ENCODE measurements at places on chromosomes 4 and X. TPM values are rescaled to one million over a fixed set of nuclear protein-coding genes. Genes with fewer than 3 reads are reported as not detected.

DNA sequence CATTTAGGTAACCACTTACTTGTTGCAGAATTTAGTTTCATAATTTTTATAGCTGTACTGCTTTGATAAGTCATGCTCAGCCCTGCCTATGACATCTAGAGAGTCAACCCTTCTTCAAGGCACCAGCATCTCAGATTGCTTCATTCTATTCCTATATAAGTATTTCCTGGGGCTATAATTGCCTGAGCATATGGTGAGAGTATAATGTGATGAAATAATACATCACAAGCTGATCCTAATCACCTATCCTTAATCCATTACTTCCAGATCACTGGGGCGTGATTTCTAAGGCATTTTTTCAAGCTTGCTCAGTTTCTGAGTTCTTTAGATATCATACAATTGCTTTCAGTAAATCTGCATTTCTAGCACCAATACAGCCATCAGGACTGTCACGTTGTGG is 200.0 kb upstream of the NPY2R start:
- no peak for DNase-seq

- DNase-seq: no peak
Observed at GRCh38 chr4:125116431-125116830, 198.3 kb upstream of the FAT4 start.

DNA sequence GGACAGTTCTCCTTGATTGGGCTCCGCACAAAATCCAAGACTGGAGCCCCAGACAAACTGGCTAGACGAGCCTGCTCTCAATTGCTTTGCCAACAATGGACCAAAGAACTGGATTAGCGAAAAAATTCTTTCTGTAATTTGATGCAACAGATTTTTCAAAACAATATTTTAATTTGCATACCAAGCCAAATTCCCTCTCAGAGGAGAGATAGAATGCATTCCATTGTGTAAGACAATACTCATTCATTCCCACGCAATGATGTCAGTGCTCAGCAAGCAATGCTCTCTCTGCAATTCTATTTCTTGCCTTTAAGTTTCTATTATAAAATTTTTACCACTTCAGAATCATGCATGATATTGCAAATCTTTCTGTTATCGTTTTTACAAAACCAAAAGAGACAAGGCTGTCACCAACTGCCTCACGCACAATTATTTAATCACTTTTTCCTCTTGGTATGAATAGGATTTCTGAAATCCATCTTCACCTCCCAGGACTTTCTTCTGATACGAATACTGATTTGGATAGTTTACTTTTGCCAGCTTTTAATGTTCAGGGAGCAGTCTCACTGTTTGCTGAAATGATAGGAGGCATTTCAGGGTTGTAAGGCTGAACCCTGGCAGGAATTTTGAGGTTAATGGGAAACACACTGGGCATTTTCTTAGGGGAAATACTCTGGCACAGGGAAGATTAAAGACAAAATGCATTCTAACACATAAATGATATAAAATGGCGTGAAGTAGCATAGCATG is 46.1 kb upstream of the HCCS start:
- no peak for DNase-seq

DNA sequence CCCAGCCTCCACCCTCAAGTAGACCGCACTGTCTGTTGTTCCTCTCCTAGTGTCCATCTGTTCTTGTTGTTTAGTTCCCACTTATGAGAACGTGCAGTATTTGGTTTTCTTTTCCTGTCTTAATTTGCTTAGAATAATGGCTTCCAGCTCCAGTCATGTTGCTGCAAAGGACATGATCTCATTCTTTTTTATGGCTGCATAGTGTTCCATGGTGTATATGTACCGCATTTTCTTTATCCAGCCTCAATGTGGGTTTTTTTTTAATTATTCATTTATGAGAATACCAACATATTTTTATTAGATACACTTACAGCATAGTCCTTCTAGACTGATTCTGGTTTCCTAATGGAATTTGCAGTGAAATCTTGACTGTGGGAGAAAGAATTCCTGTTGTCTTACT is 1.3 kb downstream of the VMA21 start:
- DNase-seq: no peak

- DNase-seq: no peak
Observed at GRCh38 chr4:37531151-37531550, 155.0 kb downstream of the RELL1 start.

DNA sequence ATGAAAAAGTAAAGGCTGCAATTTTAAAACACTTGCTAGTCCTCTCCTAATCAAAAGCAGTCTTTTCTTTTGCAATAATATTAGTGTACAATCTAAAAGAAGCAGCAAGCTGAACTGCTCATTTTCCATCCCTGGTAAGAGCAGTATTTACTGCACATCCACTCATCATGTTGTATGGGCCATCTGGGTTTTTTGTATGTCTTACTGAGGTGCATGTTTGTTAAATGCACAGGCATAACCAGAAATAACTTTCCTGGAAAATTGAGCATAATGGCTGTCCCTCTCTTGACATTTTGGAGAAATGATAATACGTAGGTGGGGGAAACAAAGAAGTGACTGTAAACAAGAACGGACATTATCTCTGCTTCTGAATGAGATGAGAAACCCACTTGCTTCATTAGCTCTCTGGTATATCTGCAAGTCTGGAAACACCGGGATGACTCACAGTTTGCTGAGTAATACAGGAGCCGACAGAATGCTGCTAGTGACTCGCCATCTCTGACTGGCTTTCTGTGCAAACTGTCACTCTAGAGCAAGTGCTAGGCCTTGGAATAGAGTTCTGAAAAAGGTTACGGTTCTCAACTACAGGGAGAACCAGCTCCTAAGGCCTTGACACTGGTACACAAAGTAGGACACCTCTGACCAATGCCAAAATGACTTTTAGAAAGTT is 85.7 kb upstream of the MTM1 start:
- DNase-seq: peak; percentile 48

DNA sequence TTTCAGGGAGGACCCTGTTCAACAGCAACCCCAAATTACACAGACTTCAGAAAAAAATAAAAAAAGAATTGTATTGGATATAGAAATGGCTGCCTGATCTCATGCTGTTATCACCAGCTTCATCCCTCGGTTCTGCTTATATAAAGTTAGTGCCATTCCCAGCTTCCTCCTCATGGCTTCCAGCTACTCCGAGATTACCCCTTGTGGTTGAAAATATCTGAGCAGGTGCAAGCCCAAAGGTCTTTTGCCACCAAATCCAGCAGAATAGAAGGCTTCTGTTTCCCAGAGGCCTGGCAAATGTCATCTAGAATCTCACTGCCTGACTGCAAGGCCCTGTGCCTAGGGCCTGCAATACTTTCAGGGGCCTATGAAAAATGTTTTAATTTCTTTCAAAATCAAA is 13.8 kb upstream of the HPGDS start:
- DNase-seq: no peak

GRCh38 chr4:25367004-25367621 is 9.9 kb upstream of the ANAPC4 start:
- DNase-seq: no peak

- no peak for DNase-seq
Observed at GRCh38 chr4:84915396-84915780, 51.1 kb downstream of the WDFY3 start.

DNA sequence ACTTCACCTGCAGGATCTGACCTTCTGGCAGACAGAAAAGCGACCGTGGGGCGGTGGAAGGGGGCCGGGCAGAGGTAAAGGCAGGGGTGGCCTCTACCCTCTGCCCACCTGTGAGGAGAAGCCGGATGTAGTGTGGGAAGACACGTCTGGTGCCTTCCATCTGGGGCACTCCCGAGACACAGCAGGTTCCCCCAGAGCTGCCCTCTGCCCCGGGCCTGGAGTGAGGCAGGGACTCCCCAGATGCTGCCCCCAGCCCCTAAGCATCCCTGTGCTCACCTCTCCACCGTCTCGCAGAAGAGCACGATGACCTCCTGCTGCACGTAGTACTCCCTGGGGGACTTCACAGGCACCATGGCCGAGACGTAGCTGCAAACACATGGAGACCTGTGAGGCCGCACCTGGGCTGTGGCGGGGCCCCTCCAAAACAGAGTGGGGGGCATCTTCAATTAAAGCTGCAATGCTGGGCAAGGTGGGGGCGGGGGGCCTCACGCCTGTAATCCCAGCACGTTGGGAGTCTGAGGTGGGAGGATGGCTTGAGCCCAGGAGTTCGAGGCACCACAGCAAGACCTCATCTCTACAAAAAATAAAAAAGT is 75.3 kb upstream of the MXD4 start:
- DNase-seq: no peak

DNA sequence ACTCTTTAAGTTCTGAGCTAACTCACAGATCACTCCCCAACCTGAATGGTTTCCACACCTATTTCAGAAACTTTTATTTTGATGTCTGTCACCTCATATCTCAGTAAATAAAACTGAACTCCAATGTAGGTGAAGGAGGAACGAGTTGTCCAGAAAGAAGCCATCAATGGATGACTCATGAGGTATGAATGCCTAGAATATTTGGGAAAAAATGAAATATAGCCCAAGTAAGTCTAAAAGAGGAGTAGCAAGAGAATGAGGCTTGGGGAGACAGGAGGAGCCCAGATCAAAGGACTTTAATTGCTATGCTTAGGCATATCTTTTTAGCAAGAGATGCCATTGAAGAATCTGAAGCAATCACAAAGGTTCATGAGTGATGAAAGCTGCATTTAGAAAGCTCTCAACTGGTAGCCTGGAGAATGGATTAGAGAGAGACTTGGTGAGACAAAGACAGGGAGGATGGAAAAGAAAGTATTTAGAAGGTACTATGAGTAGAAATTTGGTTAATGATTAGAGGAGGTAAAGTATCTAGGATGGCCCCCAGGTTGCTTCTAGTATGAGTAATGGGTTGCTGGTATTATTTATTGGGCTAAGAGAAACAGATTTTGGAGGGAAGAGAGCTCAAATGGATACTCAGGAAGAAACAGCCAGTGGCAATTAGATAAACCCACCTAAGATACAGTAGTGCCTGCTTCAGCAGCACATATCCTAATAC is 39.4 kb downstream of the NOCT start:
- DNase-seq: no peak

- no peak for DNase-seq
Observed at GRCh38 chr4:158624889-158625478, 46.7 kb downstream of the C4orf46 start.

DNA sequence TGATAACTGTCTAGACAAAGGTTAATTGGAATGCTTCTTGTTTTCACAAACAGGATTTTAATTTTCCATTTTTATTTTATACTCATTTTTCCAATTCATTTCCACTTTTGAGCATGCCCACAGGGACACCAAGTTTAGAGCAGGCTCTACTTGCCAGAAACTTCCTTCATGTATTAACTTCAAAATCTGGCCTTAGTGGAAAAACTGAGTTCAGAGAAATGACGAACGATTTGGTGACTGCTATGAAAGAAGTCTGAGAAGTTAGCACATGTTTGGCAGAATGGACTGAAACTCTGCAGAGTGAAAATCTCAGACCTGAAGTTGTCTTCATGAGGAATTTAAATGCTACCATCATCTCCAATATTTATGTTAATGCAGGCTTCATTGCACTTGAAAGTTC is 214.1 kb downstream of the THOC2 start:
- DNase-seq: no peak

DNA sequence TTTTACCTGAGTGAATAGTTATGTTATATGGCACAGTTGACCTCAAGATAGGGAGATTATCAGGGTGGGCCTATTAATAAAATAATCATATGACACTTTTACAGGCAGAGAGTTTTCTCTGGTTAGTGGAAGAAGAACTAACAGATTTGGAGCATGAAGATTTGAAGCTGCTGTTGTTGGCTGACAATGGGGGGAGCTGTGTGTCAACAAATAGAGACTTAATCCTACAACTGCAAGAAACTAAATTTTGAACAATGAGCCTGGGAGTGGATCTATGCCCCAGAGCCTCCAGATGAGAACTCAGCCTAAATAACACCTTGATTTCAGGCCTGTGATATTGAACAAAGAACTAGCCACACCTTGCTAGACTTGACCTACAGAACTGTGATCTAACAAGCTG is 7.2 kb upstream of the CCSER1 start:
- peak; percentile 41 for DNase-seq

DNA sequence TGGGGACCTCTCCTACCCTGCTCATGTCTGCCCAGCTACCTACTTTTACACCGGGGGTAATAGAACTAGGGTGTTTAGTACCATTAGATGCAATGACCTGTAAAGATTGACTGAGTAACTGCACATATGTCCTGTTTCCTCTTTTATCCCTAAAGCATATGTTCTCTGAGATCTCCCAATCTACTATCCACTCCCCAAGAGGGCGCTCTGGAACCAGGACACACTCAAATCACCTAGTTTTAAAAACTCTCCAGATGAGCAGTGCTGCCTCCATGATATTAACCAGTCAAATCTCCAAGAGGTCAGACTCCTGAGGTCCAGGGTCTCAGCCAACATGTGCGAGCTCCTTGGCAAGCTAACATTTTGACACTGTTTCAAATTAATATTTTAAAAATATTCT is 87.0 kb upstream of the TSPAN5 start:
- DNase-seq: no peak

- no peak for DNase-seq
Observed at GRCh38 chr4:54999003-54999402, 126.4 kb downstream of the KDR start.

DNA sequence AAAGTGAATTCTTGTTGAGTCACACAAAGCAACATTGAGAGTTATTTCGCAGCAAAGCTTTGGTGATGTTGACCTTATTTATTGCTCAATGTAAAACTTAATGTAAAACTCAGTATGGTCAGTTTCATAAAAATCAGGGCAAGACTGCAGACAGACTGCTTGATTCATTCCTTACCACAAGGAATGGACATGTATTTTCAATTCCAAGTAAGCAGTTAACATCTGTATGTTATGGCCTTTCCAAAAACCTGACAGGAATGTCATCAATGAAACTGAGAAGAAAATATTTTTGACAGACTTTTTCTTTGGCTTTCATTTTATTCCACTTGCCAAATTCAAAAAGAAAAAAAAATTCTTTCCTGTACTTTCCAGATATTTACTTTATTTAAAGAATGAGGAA is 488.3 kb downstream of the ANKRD50 start:
- DNase-seq: no peak

DNA sequence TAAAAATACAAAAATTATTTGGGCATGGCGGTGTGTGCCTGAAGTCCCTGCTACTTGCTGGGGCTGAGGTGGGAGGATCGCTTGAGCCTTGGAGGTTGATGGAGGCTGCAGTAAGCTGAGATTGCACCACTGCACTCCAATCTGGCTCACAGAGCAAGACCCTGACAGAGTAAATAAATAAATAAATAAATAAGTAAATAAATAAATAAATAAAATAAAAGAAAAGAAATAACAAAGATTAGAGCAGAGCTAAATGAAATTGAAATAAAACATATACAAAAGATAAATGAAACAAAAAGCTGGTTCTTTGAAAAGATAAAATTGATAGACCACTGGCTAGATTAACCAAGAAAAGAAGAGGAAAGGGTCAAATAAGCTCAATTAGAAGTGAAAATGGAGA is 43.1 kb downstream of the HPGD start:
- no peak for DNase-seq

- no peak for DNase-seq
Observed at GRCh38 chr4:101347267-101347556, at the start of gene PPP3CA. PPP3CA (minus strand) TSS chr4:101347526.

- DNase-seq: no peak
Observed at GRCh38 chr4:97587912-97588311, 555.4 kb downstream of the STPG2 start.

DUSP9 gene
- total RNA-seq: not detected

ATP1B4 gene
- not detected for total RNA-seq

ESX1 gene
- not detected for total RNA-seq

RIPPLY1 gene
- total RNA-seq: not detected

Measured in hematopoietic multipotent progenitor cell (in vitro differentiated cells).